ENCODE measurements at places on chromosomes 7 and 10. TPM values are rescaled to one million over a fixed set of nuclear protein-coding genes. Genes with fewer than 3 reads are reported as not detected.

Gene ZNF775
- total RNA-seq = 2.2 TPM

Gene CCL26
- not detected for total RNA-seq

GRCh38 chr7:100968650-100969049, 715 bp upstream of the MUC12 start:
- DNase-seq = no peak

DNA sequence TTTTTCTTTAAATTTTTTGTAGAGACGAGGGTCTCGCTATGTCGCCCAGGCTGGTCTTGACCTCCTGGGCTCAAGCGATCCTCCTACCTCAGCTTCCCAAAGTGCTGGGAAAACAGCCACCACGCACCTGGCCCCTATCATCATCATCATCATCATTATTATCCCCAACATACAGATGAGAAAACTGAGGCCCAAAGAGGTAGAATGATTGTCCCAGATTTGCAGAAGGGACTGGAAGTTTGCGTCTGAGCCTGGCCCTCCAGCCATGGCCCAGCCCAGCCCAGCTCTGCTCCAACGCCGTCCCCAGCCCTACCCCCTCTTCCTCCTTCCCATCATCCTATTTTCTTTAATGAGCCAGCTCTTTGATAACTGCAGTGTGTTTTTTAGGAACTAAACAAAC, 34.9 kb downstream of the TMEM130 start:
- no peak for DNase-seq

DNA sequence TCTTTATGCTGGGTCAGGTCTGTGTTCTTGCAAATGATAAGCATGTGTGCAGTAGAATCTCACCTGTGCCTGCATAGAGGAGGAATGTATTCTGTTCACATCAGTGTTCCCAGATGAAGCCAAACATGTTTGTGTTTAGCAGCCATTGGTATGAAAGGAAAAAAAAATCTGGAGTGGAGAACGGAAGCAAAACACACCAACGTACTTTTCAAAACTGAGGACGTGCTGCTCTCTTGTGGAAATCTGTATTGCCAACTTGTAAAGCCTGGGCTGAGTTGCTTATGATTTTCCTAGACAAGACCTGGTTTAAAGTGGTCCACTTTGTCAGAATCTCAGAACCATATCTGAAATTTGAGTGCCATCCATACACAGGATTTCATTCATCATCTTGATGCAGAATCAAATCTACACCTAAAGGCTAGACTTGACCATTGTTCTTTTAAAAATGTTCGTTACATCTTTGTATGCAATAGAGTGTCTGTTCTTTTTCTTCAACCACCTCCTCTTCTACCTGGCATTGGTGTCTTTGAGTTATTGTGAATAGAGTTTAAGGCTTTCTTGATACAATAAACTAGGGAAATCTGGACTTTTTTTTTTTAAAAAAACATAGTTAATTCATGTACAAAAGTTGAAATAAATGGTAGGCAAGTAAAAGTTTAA, 367.7 kb downstream of the PHF14 start:
- no peak for DNase-seq

DNA sequence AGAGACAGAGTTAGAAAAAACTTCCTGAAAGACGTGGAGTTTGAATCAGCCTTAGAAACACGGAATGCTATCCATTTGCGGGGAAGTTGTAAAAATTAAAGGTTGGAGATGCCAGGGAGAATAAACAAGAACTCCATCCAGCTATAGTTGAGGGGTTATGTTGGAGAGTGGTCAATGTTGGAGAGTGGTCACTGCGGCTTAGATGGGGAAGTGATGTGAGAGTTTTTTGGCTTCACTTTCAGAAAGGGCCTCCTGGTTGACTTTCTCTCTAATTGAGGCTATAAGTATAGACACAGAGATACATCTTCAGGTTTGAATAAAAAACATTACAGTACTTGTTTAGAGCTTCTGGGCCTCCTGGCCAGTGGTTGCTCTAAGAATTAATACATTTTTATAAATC, 675 bp downstream of the CC2D2B start:
- DNase-seq = no peak

DNA sequence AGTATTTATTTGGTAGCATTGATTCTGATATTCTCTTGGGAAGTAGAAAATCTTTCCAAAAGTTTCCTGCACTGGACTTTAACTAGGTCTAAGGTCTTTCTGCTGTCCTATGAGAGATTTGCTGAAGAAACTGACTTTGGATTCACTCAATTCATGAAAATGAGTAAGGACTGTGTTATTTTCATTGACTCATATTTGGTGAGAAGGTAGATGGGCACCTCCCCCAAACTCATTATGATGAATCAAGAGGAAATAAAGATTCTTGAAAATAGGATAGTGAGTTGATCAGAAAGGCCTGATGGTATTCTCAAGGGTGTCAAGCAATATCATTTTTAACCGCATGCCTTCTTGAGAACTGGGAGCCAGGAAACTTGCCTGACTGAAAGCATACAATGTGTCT, 110.3 kb downstream of the RNF133 start:
- no peak for DNase-seq

- DNase-seq = no peak
Measured at GRCh38 chr7:34104992-34105391, 199.7 kb downstream of the BMPER start.

DNA sequence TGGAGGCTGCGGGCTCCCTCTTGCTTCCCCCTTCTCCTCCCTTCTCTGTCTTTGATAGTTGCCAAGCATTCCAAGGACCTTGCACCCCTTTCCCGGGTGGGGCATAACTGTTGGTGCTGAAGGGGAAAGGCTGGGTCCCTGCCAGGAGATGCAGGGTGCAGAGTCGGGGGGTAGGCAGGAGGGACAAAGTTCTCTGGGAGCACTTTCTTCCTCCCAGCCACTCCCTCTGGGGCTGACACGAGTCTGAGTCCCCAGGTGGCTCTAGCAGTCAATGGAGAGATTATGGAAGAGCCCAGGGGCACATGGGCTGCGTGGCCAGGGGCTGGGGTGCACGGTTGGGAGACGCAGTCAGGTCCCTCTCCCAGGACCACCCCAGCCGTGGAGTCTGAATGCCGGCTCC, 2.1 kb downstream of the CLDN15 start:
- no peak for DNase-seq

GRCh38 chr7:2585446-2585845, 26.7 kb downstream of the IQCE start:
- DNase-seq = no peak

- DNase-seq = no peak
Measured at GRCh38 chr7:36021367-36021766, 131.7 kb upstream of the EEPD1 start.
